ENCODE measurements at places on chromosomes 12 and 14. TPM values are rescaled to one million over a fixed set of nuclear protein-coding genes. Genes with fewer than 3 reads are reported as not detected.

The DCN gene
- total RNA-seq, result 329 TPM

The FAM222A gene
- 0.71 TPM for total RNA-seq

The LRTM2 gene
- not detected for total RNA-seq

The PTPRQ gene
- total RNA-seq, result 6.4 TPM

The PRH2 gene
- not detected for total RNA-seq

The MSRB3 gene
- 40.4 TPM for total RNA-seq

The DGKA gene
- 32.4 TPM for total RNA-seq

The RBP5 gene
- not detected for total RNA-seq

The HOXC6 gene
- total RNA-seq, result 2.5 TPM

The OR10A7 gene
- total RNA-seq, result not detected

The TTC6 gene
- not detected for total RNA-seq
